ENCODE measurements at places on chromosomes 11 and 22. TPM values are rescaled to one million over a fixed set of nuclear protein-coding genes. Genes with fewer than 3 reads are reported as not detected.

GRCh38 chr11:117319214-117319840 lies 3.3 kb upstream of the BACE1 start:
- no peak for DNase-seq

DNA sequence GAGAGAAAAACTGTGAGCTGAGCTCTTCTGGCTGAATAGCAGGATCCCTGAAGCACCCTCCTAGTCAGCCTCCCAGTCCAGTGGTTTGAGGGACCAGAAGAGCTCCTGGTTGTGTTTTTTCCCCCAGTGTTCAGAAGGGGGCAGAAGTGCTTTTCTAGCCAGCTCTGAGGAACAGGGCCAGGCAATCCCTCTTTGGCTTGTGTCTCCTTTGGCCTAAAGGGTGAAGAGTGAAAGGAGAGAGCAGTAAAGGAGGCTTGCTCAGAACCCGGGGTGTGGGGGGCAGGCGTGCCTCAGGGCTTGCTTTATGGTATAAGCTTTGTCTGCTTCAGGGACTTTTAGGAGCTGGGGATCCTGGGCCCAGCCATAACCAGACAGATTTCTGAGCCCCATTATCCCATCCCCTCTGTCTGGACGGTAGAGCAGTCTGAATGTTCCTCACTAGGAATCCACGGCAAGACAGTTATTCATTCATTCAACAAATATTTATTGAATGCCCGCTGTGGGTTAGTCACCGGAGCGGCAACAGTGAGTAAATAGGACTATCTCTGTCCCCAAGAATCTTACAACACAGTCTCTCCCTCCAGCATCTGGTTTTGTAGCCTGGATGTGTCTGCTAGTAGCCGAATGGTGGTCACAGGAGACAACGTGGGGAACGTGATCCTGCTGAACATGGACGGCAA lies 14.5 kb downstream of the ACP2 start:
- no peak for DNase-seq

- no peak for DNase-seq
Observed at GRCh38 chr11:35241083-35241482, 102.1 kb downstream of the CD44 start.

GRCh38 chr11:105202844-105203548 lies 63.4 kb upstream of the CARD18 start:
- no peak for DNase-seq

DNA sequence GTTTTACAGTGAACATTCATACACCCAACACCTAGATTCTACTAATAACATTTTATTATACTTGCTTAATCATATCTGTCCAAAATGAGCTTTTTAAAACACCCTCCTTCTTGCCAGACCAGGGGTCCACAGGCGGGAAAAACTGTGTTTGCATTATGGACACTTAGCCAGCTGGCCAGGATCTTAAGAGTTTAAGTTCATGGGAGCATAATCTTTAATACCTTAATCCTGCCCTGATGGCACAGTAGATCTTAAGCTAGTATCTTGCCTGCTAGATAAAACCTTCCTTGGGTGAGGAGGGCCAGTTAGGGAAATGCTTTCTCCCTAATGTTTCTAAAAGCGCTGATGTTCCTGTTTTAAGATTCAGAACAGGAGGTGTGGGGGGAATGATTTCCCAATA lies 13.1 kb upstream of the CCDC134 start:
- no peak for DNase-seq

DNA sequence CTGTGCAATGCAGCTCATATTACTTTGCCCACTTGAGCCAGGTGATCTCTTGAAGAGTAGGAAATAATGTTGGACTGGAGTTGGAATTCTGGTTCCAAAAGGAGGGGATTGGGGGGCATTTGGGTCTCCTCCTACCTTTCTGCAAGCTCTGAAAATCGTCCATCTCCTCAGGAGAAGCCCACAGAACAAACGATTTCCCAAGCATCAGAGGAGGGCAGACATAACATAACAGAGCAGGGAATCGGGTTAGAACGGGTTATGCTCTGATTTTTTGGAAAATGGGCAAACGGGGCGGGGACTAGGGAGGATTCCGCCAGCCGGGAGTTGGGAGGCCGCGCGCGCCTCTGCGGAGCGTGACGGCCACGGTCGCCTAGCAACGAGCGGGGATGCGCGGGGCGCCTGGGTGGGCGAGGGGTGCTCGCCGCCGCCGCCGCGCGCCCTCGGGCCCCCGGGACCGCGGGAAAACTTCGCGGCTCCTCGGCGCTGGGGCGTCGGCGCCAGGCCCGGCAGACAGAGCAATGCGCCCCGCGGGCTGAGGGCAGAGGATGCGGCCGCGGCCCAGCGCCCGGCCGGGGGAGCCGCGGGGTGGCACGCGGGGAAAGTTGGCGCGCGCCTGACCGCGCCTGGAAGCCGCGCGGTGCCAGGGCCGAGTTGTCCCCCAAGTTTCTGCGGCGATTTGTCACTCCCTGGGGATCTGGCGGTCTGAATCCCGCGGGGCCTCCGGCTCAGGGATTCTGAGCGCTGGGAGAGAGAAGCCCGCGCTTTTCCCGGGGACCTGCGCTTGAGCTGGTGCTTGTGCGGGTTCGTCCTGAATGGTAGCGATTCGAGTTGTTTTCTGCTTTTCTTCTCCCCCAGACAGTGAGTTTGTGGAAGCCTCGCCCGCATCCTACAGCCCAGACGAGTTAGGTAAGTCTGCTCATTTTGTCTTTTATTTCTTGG lies 27.8 kb upstream of the AMOTL1 start:
- no peak for DNase-seq

DNA sequence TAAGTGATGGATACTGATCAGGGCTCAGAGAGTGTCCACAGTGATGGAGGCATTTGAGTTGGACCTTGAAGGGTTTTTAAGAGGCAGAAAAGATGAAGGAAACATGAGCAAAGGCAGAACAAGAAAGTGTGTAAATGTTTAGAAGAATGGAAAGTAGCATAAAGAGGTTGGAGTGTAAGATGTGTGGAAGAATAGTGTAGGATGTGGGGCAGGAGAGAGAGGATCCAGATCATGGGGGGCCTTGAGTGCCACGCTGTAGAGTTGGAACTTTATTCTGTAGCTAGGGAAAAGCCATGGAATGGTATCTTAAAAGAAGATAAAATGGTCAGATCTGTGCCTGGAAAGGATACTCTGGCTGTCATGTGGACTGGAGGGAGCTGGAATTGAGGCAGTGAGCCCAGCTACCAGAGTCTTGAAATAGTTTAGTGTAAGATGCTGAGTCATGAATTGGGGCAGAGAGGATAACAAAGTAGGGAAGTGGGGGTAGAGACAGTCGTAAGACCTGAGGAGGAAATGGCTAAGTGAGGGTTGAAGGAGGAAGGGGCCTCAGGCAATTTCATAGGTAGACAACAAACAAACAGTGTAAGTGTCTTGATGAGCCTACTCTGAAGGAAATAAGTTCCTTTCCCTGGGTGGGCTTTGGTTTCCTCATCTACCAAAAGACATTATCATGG lies 6.7 kb downstream of the KCNE3 start:
- no peak for DNase-seq

- DNase-seq = no peak
Observed at GRCh38 chr11:95542868-95543551, 246.6 kb downstream of the FAM76B start.

GRCh38 chr11:47004595-47005033 lies 68.1 kb downstream of the CSTPP1 start:
- no peak for DNase-seq

DNA sequence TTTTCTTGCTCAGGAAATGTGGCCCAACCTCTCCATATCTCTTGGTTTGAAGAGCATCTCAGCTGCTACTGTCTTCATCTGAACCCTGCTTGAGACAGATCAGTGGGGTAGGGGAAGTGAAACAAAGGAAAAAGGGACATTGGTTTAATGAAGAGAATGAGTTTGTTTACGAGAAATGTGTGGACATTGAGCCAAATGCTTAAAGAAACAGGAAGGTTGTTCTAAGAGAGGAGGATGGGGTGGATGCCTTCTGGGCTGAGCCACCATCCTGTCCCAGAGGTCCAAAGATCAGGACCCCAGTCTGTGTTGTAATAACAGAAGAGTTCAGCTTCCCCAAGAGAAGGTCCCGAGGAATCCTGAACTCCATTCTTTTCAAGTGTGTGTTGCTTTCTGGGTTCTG lies 369.7 kb downstream of the INSC start:
- no peak for DNase-seq

DNA sequence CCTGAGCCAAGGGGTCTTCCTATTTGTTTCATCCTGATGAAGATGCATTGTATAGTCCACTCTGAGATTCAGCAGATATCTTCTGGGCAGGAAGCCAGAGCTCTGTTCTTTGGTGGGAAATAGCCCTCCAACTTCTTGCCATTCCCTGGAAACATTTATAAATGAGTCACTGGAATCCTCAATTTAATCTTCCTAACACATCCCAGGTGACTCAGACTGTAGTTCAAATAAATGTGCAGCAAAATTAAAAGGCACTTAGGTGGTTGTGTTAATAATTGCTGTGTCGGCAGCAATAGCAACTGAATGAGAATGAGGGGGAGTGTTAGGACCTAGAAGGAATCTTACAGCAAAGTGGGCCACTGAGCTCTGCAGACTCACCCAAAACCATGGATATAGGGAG lies 108.6 kb downstream of the INSC start:
- no peak for DNase-seq

NXPE1 gene
- total RNA-seq = not detected

OR52I2 gene
- total RNA-seq = not detected

AQP11 gene
- 0.52 TPM for total RNA-seq

NARS2 gene
- total RNA-seq = 34.1 TPM

MUC5AC gene
- total RNA-seq = not detected
